ENCODE measurements at places on chromosomes 7 and 10.

DNA sequence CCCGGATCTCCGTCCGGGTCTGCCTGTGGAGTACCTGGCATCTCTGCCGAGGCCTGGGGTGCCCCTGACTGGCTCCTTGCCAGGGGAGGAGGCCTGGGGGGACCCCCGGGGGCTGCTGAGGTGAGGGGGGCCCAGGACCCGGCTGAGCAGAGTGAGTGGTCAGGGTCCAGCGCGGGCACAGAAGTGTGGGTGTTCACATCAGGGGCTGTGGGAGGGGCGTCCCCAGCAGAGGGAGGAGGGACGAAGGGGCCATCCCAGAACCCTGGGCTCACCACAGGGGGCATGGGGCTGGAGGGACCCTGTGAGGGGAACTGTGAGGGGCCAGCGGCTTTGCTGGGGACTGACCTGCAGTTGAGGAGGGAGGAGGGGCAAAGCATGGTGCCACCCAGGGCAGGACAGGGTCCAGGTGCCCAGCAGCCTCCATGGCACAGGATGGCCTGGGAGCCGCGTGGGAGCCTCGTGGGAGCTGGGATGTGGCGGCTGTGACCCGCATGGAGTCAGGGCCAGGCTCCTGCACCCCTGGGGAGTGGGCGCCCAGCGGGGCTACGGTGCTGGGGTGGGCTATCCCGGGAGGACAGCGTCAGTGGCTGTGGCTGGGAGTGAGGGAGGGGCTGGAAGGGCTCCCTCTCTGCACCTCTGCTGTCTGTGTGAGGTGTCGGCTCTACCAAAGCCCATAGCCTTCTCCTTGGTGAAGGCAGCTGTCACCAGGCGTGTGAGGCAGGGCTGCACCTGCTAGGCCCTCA lies 91.2 kb downstream of the DNAJB6 start:
- no peak for DNase-seq

DNA sequence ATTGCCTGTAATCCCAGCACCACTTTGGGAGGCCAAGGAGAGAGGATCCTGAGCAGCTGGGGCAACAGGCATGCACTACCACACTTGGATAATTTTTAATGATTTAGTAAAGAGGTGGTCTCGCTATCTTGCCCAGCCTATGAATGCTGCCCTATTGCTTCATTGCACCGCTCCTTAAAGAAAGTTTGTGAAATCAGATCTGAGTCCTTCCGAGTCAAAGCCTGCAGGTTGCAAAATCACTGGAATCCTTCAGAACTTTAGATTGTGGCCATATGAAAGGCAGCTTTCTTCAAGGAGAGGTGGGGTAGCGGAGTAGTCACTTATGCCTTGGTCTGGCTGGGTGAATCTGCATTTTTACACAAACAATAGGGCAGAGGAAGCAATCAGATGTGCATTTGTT lies 166.3 kb downstream of the ARHGAP12 start:
- DNase-seq: no peak

DNA sequence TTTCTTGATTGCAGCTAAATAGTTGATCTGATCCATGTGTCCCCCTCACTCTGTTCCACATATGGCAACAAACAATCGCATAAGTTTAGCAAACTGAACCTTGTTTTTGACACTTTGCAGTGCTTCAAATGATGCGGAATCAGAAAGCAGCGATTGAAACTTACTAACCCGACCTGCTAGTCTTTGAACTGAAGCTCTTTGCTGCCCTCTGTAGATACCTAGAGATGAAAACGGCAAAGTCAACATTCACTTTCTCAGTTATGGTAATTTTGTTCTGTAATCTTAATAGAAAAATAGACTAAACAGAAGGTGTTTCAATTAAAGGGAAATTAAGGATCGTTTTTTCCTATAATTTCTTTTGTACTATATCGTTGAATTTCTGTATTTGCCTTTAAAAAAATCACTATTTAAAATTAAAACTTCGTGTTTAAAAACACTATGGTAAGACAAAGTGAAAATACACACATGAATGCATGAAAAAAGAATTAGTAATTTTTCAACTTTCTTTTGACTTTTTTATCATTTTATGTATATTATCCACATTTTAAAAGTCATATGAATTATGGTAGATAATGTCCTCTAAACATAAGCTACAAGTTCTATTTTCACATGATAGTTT lies 276.5 kb downstream of the MAGI2 start:
- no peak for DNase-seq

GRCh38 chr7:82319674-82320118 lies 123.9 kb downstream of the CACNA2D1 start:
- no peak for DNase-seq

- no peak for DNase-seq
Measured at GRCh38 chr7:46201961-46202360, 280.9 kb upstream of the IGFBP3 start.

- no peak for DNase-seq
Measured at GRCh38 chr10:93565446-93565845, 1.0 kb upstream of the FFAR4 start.

DNA sequence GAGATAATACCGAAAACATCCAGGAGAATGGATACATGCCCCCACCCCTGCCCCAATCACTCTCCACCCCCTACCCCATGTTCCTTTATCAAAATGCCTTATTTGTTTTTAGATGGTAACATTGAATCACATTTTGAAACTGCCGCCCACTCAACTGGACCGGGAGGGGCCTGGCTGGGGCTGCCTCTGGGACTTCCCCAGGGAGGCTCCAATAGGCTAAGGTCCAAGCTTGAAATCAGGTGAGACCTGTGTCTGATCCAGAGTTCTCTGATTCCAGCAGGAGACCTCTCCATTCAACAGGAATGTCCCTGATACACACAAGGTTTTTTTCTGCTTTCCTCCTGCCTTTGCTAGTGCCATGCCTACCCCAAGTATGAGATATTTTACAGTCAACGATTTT lies 43.8 kb upstream of the ACSL5 start:
- DNase-seq: no peak

DNA sequence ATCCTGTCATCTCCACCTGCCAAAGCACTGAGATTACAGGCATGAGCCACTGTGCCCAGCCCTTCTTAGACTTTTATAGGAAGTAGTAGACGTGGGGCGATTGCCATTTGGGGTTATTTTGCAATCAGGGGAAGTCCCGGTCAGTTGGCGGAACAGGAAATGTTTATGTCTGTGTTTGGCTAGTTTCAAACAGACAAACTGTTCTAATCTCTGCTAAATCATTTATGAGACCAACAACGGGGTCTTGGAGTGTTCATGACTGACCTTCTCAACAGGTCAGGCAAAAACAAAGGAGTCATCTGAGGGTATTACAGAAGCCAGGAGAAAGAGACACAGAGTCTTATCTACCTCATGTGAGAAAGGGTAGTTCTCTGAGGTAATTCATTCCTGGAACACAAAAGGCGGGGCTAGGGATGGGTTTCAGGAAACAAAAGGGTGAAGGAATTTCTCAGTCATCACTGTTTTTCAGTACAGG lies 6.6 kb upstream of the TPK1 start:
- DNase-seq: no peak

GRCh38 chr7:155724327-155725005 lies 80.0 kb downstream of the RBM33 start:
- DNase-seq: no peak

DNA sequence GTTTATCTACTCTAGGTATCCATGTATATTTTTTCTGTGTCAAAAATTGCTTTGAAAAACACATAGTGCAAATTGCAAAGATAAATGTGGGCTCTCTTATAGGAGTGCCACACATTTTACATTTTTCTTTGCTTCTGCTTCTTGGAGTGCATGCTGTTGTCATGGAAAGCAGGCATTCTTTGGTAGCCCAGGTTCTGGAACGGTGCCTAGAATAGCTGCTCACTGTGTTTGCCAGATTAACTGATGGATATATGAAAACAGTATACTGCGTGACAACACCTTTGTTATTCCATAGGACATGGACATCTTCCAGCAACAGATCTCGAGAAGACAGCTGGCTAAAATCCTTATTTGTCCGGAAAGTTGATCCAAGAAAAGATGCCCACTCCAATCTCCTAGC lies 13.4 kb downstream of the NIPSNAP2 start:
- no peak for DNase-seq

DNA sequence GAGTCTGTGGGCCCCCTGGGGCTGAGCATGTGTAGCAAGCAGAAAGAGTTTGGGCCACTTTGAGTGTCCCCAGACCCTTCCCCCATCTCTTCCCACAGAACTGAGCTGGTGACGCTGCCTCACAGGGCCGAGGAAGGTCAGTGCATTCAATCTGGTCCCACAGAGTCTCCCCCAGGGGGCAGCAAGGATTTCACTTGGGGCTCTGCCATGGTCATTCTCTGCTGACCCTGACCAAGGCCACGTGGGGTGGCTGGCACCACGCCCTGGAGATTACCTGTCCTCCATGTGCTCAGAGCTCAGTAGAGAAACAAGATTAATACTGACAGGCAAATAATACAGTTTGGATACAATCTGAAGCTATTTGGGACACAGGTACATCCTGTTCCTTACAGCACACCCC lies 30.2 kb downstream of the ADRA2A start:
- DNase-seq: no peak

DNA sequence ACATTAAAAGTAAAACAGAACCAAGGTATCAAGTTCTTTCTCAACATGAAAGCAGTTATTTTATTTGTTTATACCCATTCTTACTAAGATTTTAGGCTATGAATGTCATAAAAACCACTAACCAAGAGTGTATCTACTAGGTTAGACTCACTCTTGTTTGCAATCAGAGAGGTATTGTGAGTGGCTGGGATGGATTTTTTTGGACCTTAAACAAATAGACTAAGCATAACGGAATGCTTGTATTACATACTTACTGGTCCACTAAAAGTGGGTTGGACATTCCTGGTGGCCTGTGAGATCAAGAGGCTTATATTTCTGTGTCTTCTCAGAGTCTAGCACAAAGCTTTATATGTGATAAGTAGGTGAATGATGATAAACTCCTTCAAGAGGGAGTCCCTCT lies 32.6 kb upstream of the CBLL1 start:
- no peak for DNase-seq

- DNase-seq: no peak
Measured at GRCh38 chr10:103555325-103555649, 61.8 kb downstream of the NEURL1 start.

GRCh38 chr7:113071465-113071864 lies 15.2 kb downstream of the GPR85 start:
- DNase-seq: no peak

- DNase-seq: peak; percentile 42
Measured at GRCh38 chr7:129829737-129830631, 122.8 kb downstream of the UBE2H start.

DNA sequence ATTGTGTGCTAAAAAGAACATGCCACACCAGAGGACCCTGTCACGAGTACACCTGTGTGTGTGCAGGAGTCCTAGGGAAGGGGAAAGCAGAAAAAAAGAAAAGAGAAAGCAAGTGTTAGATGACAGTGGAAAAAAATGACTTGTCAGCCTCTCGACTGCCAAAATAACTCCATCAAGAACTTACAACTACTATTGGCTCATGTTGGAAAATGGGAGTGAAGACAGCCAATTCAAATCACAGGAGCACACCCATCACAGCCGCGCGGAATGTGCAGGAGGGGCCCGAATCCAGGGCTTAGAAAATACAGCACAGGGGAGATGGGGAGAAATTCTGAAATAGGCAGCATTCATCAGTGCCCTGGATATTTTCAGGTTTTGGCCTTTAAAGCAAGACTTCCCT lies 38.1 kb upstream of the FOXI2 start:
- no peak for DNase-seq

Data from activated CD4-positive, CD25-positive, alpha-beta regulatory T cell treated with anti-CD3 and anti-CD28 coated beads, Interleukin-2, amount 50 U/mL, for 16 hours (primary cell).